ENCODE measurements at places on chromosomes 2 and 18. TPM values are rescaled to one million over a fixed set of nuclear protein-coding genes. Genes with fewer than 3 reads are reported as not detected.

Gene CYRIA
- 20.3 TPM for total RNA-seq

Gene CHRND
- total RNA-seq, result not detected

Gene AFTPH
- total RNA-seq, result 33.7 TPM

Gene UCN
- 2.6 TPM for total RNA-seq

- DNase-seq, result no peak
Measured at GRCh38 chr2:38016219-38016618, 59.7 kb downstream of the CYP1B1 start.

GRCh38 chr2:166614503-166614902 is 120.5 kb upstream of the SCN7A start:
- no peak for DNase-seq

DNA sequence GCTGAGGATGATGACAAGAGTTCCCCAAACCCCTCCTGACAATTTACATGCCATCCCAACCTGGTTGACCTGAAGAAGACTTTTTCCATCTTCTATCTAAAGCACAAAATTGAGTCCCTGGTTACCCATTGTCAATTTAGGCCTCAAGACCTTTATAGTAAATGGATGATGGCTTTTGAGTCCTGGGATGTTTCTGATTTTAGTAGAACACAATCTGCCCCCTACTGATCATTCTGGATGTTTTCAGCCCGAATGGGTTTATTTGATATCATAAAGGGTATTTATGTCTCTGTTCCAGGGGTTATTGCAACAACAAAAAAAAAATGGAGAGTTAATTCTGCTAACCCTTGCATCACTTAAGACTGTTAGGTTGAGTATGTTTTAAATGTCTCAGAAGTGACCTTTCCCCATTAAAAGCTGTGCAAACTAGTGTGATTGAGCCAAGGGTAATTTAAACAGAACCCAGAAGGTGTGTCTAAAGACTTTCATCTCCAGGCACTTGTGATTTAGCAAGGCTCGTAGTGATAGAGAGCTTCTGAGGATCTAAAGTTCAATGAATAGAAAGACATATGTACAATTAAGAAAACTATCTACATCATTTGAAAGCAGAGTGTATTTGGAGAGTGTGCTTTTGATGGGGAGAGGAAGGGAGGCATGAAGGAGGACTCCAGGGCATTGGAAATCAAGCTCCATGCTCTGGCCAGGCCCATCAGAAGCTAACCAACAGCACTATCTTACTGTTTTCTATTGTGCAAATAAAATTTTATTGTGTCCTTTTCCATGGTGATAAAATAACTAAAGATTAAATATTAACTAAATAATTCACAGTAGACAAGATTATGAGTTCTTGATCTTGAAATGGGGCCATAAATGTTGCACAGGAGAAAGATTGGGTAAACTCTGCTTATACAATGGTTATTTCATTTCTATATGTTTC is 96.6 kb upstream of the NOSTRIN start:
- no peak for DNase-seq

Gene IL1F10
- not detected for total RNA-seq

- no peak for DNase-seq
Measured at GRCh38 chr2:203737360-203737759, 30.9 kb downstream of the CD28 start.

GRCh38 chr2:146844226-146844990 is 1000.4 kb upstream of the ACVR2A start:
- no peak for DNase-seq

DNA sequence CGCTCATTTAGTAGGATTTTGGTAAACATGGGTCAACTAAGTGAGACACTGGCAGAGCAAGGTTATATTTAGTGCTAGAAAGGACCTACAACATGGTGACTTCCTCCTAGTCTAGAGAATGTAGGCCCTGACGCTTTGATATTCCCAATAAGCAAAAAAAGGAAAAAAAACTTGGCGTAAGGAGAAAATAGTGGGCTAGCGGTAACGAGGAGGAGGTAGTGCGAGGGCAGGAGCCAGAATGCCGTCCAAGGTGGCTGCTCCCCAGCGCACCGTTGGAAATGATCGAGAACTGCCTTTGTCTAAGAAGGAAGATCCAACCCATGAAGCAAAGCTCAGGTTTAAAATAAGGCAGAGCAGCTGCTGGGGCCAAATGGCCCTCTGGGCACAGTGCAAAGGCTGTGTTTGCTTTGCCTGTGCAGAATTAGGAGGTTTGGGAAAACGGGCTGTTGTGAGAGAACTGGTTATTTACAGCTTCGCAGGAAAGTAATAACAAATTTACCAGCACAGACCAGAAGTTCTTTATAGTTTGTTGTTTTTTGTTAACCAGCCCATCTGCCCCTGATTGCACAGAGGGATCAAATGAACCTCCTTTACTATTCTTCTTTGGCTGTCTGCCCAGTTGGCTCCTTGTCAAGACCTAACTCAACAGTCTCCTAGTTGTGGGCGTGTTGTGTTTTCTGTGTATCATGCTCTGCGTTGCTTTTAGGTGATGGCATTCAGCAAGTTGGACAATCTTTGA is 86.6 kb downstream of the ITGB1BP1 start:
- no peak for DNase-seq

GRCh38 chr2:69796174-69796573 is 33.3 kb upstream of the GMCL1 start:
- DNase-seq, result no peak

GRCh38 chr2:160063271-160063670 is 856 bp upstream of the PLA2R1 start:
- DNase-seq, result no peak

Gene DLX2
- total RNA-seq, result not detected

GRCh38 chr2:134846213-134846612 is 7.8 kb downstream of the ACMSD start:
- no peak for DNase-seq

Gene WDSUB1
- total RNA-seq, result 13.4 TPM
